OCI-LY7 (cell line): ENCODE measurements at places on chromosomes 5 and 9. TPM values are rescaled to one million over a fixed set of nuclear protein-coding genes. Genes with fewer than 3 reads are reported as not detected.

Gene SET
- total RNA-seq, result 686 and 701 TPM in 2 replicates

Gene SPEF2
- not detected in 2 replicates for total RNA-seq

- no peak for DNase-seq
Measured at GRCh38 chr5:125310749-125311148, 564.3 kb upstream of the ZNF608 start.

Gene IL7R
- total RNA-seq, result 4.6 and 4.7 TPM in 2 replicates

Gene NTRK2
- total RNA-seq, result not detected in 2 replicates

Gene SNCAIP
- not detected in 2 replicates for total RNA-seq

- DNase-seq, result peak; percentile 61
Measured at GRCh38 chr5:43041110-43041668, 1.1 kb upstream of the ANXA2R start.

- no peak for DNase-seq
Measured at GRCh38 chr9:131677049-131677443, 62.8 kb downstream of the RAPGEF1 start.

Gene C5orf34
- 28.7 and 30.9 TPM in 2 replicates for total RNA-seq

GRCh38 chr9:134656334-134657006 lies 14.9 kb downstream of the COL5A1 start:
- DNase-seq, result peak; percentile 18

DNA sequence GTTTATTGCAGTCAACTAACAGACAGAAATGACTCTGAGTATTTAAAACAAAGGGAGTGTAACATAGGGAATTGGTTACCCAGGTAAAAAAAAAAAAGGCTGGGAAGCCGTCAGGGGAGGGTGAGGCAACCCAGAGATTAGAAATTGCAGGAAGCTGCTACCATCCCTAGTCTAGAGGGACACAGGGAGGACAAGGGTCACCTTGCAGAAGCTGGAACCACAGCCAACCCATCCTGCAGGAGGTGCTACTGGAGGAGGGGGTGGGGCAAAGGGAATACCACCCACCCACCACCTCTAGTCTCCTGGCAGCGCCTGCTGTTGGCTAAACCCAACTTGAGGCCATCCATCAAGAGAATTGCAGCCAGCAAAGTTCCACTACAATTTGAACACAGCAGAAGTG lies 6.5 kb downstream of the CAST start:
- DNase-seq, result no peak

GRCh38 chr5:171387970-171388815 lies 544 bp downstream of the NPM1 start:
- DNase-seq, result peak; percentile 87

Gene SPATA9
- not detected in 2 replicates for total RNA-seq

Gene F2RL2
- not detected in 2 replicates for total RNA-seq

DNA sequence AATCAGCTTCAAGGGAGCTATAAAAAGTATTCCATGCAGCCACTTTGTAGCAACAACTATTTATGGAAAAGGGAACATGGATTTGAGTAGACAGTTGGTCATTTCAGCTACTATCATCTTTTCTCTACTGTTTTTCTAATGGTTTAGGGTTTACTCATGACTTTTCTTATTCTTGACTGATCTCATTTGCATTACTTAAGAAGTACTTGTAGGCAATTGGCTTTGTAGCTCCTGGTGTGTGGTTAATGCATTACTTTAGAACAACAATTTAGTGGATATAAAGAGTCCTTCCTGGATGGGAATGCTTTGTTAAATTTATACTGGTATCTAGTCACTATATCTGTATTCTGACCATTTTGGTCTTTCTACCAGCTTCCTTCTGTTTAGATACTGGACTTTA lies 59.8 kb upstream of the NTRK2 start:
- DNase-seq, result no peak

DNA sequence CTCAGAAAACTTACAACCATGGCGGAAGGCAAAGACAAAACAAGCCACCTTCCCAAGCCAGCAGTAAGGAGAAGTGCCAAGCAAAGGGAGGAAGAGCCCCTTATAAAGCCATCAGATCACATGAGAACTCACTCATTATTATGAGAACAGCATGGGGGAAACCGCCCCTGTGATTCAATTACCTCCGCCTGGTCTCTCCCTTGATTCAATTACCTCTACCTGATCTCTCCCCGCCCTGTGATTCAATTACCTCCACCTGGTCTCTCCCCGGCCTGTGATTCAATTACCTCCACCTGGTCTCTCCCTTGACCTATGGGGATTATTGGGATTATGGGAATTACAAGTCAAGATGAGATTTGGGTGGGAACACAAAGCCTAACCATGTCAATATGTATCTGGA lies 467.3 kb upstream of the FTMT start:
- DNase-seq, result no peak
